ENCODE measurements at places on chromosomes 4 and X.

GRCh38 chrX:34585561-34585960 lies 71.5 kb downstream of the TMEM47 start:
- no peak for DNase-seq

DNA sequence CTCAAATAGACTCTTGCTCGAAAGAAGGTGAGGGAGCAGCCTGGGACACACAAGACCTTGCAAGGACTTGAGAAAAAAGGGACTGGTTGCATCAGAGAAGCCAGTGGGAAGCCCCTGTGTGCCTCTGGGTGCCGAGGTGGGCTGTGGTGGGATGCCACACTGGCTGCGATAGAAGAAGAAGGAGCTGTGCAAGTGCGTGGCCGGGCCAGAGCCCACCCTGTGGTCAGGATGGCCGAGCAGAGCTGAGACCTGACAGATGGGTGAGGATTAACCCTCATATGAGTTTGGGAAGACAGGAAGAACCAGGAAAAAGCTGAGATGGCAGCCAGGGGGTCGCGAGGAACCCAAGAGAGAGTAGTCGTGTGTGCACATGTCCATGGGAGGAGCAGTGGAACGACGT lies 44.6 kb upstream of the HGFAC start:
- DNase-seq: no peak

GRCh38 chr4:79210636-79211049 lies 115.2 kb downstream of the NAA11 start:
- DNase-seq: no peak

DNA sequence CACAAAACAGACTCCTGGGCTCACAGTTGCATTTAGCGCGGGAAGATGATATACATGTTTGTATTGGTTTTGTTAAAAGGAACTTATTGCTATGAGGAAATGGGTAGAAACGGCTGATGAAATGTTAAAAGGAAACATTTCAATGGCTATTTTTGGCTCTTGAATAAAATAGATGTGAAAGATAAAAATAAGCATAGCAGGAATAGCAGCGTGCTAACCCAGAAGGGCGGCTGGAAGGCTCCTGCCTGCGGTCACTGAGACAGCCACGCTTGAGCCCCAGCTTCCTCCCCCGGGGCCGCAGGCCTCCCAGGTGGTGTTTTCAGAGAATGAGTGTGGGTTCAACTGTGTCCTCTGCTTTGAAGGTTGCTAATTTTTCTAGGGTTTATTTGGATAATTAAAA lies 35.0 kb upstream of the CLCN4 start:
- no peak for DNase-seq

- no peak for DNase-seq
Observed at GRCh38 chr4:4645743-4646142, 103.9 kb upstream of the STX18 start.

- peak; percentile 96 for DNase-seq
Observed at GRCh38 chr4:77036206-77036605, 39.6 kb downstream of the CCNI start.

GRCh38 chrX:12153741-12154140 lies 15.5 kb downstream of the FRMPD4 start:
- DNase-seq: peak; percentile 40

DNA sequence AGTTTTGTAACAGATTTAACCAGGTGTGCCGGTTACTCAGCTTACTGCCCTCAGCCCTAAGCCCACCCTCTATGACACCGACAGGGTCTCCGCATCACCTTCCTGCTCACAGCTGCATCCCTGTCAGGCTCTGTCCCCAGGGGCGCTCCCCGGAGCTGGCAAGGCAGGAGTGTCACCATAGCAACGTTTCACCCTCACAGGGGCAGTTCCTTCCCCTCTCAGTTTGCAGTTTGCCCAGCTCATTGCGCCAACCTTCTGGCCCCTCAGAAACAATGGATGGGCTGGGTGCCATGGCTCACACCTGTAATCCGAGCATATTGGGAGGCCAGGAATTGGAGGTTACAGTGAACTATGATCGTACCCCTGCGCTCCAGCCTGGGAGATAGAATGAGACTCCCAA lies 42.6 kb downstream of the RGS12 start:
- no peak for DNase-seq

DNA sequence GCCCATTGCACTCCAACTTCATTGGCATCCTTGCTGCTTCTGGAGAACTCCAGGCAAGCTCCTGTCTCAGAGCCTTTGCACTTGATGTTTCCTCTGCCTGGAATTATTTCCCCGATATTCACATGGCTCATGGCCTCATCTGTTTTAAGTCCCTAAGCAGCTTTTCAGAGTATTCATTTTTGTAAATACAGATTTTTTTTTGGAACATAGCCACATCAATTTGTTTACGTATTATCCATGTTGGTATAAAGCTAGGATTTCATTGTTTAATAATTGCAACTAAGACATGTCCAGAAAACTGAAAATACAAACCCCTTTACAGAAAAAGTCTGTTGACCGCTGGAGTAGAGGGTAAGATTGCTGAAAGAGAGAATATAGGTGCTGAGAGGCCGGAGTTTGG lies 142.0 kb downstream of the CAMK2D start:
- no peak for DNase-seq

- DNase-seq: peak; percentile 11
Observed at GRCh38 chr4:121219227-121219626, 55.1 kb upstream of the TNIP3 start.

DNA sequence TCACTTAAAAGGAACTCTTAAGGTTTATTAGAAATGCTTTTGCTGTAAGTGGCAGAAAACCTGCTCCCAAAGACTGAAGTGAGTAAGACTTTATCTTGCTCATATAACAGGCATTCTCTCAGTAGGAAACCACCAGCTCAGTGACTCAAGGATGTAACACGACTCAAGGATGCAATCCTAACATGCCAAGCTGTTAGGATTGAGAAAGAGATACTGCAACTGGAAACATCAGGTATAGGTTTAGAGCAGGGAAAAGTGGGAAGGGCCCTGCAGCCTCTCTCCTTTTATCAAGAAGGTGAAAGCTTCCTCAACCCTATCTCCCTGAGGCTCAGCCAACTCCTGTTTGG lies 11.9 kb upstream of the SLC9A7 start:
- DNase-seq: peak; percentile 90

- no peak for DNase-seq
Observed at GRCh38 chr4:135934026-135934425, 1598.3 kb downstream of the PCDH18 start.

- DNase-seq: no peak
Observed at GRCh38 chr4:139865537-139865936, 199.9 kb downstream of the MGST2 start.

GRCh38 chr4:71186257-71186565 lies 152.6 kb upstream of the SLC4A4 start:
- DNase-seq: no peak
